Panc1 (cell line): ENCODE measurements at places on chromosomes 4 and X.

DNA sequence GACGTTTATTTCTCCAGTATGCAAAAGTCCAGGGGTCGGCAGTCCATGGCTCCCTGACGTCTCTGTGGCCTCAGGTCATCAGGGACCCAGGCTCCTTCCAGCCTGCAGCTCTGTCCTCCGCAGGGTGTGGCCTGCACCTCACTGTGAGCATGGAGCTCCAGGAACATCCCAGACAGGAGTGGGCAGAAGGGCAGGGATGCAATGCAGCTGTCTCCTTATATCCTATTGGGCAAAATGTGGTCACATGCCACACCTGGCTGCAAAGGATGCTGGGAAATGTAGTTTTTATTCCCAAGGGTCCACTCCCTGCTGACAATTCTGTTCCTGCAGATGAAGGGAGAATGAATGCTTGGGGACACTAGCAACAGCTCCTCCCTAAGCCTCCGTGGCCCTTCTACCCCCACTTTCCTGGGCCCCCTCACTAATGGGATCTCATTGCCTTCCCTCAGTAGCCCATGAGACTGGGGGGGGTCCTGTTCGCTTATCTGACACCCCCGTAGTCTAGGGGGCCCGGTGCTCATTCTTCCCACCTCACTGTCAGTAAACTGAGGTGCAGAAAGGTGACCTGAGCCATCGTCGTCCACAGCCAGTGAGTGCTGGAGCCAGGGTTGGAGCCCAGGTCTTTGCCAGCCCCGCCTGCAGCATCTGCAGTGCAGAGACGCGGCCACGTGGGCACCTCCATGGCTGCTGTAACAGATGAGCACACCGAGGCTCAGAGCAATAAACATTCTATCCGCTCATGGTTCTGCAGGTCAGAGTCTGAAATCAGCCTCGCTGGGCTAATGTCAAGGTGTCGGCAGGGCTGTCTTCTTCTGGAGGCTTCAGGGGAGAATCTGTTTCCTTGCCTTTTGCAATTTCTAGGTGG is 5.9 kb upstream of the GRPEL1 start:
- peak; percentile 27 for DNase-seq

GRCh38 chrX:40727093-40727492 is 8.2 kb downstream of the MED14 start:
- DNase-seq, result no peak

- no peak for DNase-seq
These were observed 13.3 kb downstream of the NKX3-2 start for GRCh38 chr4:13530823-13531624.

- DNase-seq, result no peak
These were observed 29.8 kb downstream of the DYNLT3 start for GRCh38 chrX:37817579-37817978.

DNA sequence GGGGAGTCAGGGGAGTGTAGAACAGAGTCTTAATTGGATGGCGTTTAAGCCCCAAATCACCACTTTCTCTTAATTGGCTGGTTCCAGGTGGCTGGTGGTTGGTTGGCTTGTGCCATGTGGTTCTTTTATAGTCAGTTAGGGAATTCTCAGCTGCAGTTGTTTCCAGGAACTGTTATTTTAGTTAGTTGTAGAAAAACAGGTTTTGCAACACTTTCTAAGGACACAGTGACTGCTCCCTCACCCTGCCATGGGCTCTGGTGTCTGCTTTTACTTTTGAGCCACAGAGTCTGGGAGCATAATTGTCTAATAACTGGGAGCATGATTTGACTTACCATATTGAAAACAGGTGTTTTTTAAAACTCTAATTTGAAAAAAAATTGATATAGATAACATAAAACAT is 75.8 kb upstream of the PCDH18 start:
- no peak for DNase-seq

GRCh38 chrX:10030570-10030969 is 63.4 kb downstream of the CLDN34 start:
- DNase-seq, result no peak
